ENCODE measurements at places on chromosomes 12 and 14. TPM values are rescaled to one million over a fixed set of nuclear protein-coding genes. Genes with fewer than 3 reads are reported as not detected.

The ARHGEF25 gene
- 1.7 TPM for total RNA-seq

The SYNDIG1L gene
- not detected for total RNA-seq

GRCh38 chr12:54294152-54294952, 6.5 kb downstream of the NFE2 start:
- H3K27me3 ChIP-seq, result peaks cover 21% of the 10 kb centered on the region
- H3K36me3 ChIP-seq, result no peaks in the 10 kb centered on the region
- H3K4me3 ChIP-seq, result no peak overlapping the region
- DNase-seq, result peak; percentile 91
- H3K27ac ChIP-seq, result no peak overlapping the region

- H3K27ac ChIP-seq, result no peak overlapping the region
- peak overlapping the region; percentile 44 for H3K4me3 ChIP-seq
- peaks cover 2% of the 10 kb centered on the region for H3K36me3 ChIP-seq
- DNase-seq, result no peak
- peaks cover 5% of the 10 kb centered on the region for H3K4me1 ChIP-seq
Observed at GRCh38 chr14:32934073-32934880, 4.4 kb upstream of the NPAS3 start.

The AICDA gene
- total RNA-seq, result not detected

DNA sequence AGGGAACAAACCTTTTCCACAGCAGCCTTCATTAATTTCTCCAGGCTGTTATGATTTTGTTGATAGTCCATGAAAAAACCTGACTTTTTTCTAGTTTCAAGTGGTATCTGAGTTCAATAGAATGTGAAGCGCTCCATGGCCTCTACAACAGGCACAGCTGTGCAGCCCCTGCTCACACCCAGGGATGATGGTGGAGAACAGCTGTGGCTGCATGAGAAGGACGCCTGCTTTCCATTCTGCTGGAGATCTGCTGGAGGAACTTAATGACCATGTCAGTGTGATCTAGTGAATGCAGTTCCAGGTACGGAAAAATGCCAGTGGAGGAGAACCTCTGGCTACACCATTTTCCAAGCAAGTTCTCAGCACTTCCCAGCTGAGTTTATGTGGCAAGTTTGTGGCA, 80.6 kb downstream of the PIWIL1 start:
- H3K27me3 ChIP-seq, result peaks cover 4% of the 10 kb centered on the region
- no peaks in the 10 kb centered on the region for H3K36me3 ChIP-seq
- no peak overlapping the region for H3K4me3 ChIP-seq
- no peak for DNase-seq
- H3K27ac ChIP-seq, result no peak overlapping the region
- no peaks in the 10 kb centered on the region for H3K4me1 ChIP-seq

The KSR2 gene
- total RNA-seq, result 0.02 TPM

- H3K27ac ChIP-seq, result no peak overlapping the region
- no peaks in the 10 kb centered on the region for H3K4me1 ChIP-seq
- H3K4me3 ChIP-seq, result no peak overlapping the region
- H3K27me3 ChIP-seq, result peaks cover 5% of the 10 kb centered on the region
- DNase-seq, result no peak
- H3K36me3 ChIP-seq, result no peaks in the 10 kb centered on the region
Observed at GRCh38 chr12:52918351-52918750, 13.5 kb upstream of the KRT8 start.

- H3K4me1 ChIP-seq, result peaks cover 20% of the 10 kb centered on the region
- H3K36me3 ChIP-seq, result no peaks in the 10 kb centered on the region
- H3K27ac ChIP-seq, result peak overlapping the region; percentile 39
- no peak overlapping the region for H3K4me3 ChIP-seq
- peaks cover 29% of the 10 kb centered on the region for H3K27me3 ChIP-seq
Observed at GRCh38 chr14:105193916-105194782, 13.0 kb upstream of the NUDT14 start.

GRCh38 chr14:20606190-20606901, 15.2 kb upstream of the RNASE12 start:
- no peaks in the 10 kb centered on the region for H3K27me3 ChIP-seq
- no peak overlapping the region for H3K4me3 ChIP-seq

The OR4E2 gene
- not detected for total RNA-seq

DNA sequence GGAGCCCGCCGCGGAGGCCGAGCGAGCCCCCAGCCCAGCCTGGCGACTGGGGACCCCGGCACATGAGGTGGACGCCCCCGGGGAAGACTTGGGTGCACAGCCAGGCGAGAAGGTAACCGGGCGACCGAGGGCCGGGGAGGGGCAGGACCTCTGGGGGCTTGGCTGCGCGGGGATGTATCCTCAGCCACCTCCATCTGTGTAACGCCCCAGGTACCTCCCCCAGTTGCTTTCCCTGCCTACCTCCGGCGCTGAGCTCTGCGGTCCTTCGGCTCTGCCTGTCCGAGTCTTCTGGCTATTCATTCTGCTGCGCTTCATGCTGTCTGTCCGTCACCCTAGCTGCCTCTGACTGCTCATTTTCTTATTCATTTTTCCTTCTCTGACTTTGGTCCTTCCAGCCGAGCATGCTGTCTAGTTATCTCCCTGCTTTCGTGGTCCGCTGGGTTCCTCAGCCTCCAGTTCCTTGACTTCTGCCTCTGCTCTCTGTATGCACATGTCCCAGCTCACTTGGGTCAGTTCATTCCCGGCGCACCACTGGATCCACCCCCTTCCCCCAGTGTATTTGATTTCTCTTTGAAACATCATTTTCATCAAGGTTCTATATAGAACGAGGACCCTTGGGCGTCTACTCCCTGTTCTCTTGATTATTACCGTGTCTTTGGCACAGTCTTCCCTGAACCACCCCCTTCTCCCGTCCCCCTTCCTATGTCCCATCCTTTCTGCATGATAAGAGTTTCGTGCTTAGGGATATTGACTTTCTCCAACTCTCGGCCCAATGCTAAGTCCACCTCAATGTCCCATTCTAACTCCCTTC, 612 bp downstream of the PHC1 start:
- no peaks in the 10 kb centered on the region for H3K36me3 ChIP-seq
- peaks cover 13% of the 10 kb centered on the region for H3K27me3 ChIP-seq
- H3K4me3 ChIP-seq, result no peak overlapping the region
- peak; percentile 90 for DNase-seq

The LRFN5 gene
- not detected for total RNA-seq

DNA sequence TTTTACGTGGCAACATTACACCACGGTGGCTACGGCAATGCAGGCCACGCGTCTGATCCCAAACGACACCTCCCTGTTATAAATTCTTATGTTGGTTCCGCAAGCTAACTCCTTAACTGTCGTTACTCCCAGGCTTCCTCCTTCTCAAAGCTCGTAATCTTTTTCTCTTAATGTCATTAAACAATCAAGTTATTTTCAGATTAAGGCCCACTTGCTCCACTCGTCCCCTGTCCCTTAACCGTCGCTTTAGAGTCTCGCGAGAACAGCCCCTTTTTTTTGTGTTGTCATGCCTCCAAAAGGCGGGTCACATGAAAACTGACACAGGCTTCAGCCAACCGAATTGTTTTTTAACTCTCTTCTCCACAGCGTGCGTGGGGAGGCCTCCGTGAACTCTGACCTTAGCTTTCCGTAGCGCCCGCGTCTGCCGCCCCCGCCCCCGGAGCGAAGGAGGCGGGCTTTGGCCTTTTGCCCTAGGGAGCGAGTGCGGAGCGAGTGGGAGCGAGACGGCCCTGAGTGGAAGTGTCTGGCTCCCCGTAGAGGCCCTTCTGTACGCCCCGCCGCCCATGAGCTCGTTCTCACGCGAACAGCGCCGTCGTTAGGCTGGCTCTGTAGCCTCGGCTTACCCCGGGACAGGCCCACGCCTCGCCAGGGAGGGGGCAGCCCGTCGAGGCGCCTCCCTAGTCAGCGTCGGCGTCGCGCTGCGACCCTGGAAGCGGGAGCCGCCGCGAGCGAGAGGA, at the start of gene CAND1:
Gene CAND1 (plus strand): TSS at position 463 of the 737 bp plus-strand sequence. CDS start 360 bp downstream, outside the sequence.
- H3K36me3 ChIP-seq, result peaks cover 9% of the 10 kb centered on the region
- H3K27ac ChIP-seq, result peak within 1 kb of the TSS; percentile 100
- peaks cover 30% of the 10 kb centered on the region for H3K4me1 ChIP-seq
- DNase-seq, result peak; percentile 99

The SPRING1 gene
- total RNA-seq, result 28.6 TPM

GRCh38 chr14:90406384-90406798, 9.6 kb downstream of the CALM1 start:
- peak overlapping the region; percentile 0 for H3K27ac ChIP-seq
- no peak for DNase-seq
- peaks cover 57% of the 10 kb centered on the region for H3K36me3 ChIP-seq
- no peaks in the 10 kb centered on the region for H3K27me3 ChIP-seq
- H3K4me3 ChIP-seq, result no peak overlapping the region

The SBNO1 gene
- total RNA-seq, result 56.1 TPM

GRCh38 chr12:113862590-113863454, 103.3 kb downstream of the RBM19 start:
- H3K4me1 ChIP-seq, result peaks cover 2% of the 10 kb centered on the region
- no peaks in the 10 kb centered on the region for H3K27me3 ChIP-seq
- H3K27ac ChIP-seq, result no peak overlapping the region
- DNase-seq, result no peak

DNA sequence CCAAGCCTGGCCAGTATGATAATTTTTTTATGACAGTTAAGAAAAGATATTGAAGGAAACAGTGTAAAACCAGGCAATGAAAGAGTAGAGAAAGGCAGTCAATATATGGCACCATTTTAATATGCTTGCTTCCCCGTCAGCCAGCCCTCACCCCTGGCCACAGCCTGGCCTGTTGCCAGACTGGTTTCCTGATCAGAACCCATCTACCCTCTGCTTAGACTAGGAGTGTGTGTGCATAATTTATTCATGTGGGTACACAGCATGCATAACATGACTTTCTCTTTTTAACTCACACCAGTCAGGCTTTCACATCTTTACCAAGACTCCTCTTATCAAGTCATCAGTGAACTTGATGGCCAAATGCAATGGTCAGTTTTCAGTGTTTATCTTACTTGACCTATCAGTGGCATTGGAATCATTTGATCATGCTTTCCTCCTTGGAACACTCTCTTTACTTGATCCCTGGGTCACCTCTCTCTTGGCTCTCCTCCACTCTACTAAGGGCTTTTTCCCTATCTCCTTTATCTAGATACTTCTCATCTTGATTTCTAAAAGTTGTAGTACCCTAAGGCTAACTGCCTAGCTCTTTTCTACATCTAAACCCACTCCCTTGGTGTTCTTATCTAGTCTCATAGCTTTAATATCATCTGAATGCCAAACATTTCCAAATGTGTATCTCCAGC, 10.0 kb upstream of the GPR19 start:
- H3K36me3 ChIP-seq, result peaks cover 1% of the 10 kb centered on the region
- peak; percentile 73 for DNase-seq
- H3K4me1 ChIP-seq, result peaks cover 24% of the 10 kb centered on the region

- peak overlapping the region; percentile 99 for H3K27ac ChIP-seq
- H3K36me3 ChIP-seq, result peaks cover 38% of the 10 kb centered on the region
- H3K27me3 ChIP-seq, result peaks cover 3% of the 10 kb centered on the region
- peak; percentile 87 for DNase-seq
- H3K4me1 ChIP-seq, result peaks cover 58% of the 10 kb centered on the region
- peak overlapping the region; percentile 90 for H3K4me3 ChIP-seq
Observed at GRCh38 chr12:103928682-103929045, 1.5 kb upstream of the HSP90B1 start.

GRCh38 chr12:9906873-9907272, 25.3 kb downstream of the CLEC2A start:
- peaks cover 19% of the 10 kb centered on the region for H3K4me1 ChIP-seq
- H3K27me3 ChIP-seq, result no peaks in the 10 kb centered on the region
- peak; percentile 80 for DNase-seq
- peak overlapping the region; percentile 47 for H3K4me3 ChIP-seq
- H3K36me3 ChIP-seq, result peaks cover 25% of the 10 kb centered on the region

- H3K36me3 ChIP-seq, result peaks cover 80% of the 10 kb centered on the region
- DNase-seq, result no peak
- H3K4me1 ChIP-seq, result peaks cover 83% of the 10 kb centered on the region
Observed at GRCh38 chr14:100088226-100088625, 23.0 kb downstream of the EVL start.

DNA sequence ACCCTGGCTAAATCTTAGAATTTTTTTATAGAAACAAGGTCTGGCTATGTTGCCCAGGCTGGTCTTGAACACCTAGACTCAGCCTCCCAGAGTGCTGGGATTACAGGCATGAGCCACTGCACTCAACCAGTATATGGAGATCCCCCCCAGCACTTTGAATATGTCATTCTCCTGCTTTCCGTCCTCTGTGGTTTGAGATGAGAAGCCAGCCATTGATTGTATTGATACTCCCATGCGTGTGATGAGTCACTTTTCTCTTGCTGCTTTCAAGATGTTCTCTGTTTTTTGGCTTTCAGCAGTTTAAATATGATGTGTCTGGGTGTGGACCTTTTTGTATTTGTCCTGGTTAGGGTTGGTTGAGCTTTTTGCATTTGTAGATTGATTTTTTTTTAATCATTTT, 75.2 kb upstream of the DNM1L start:
- peak overlapping the region; percentile 43 for H3K27ac ChIP-seq
- DNase-seq, result peak; percentile 87
- H3K27me3 ChIP-seq, result no peaks in the 10 kb centered on the region
- H3K4me1 ChIP-seq, result peaks cover 18% of the 10 kb centered on the region

The TMEM30B gene
- 0.47 TPM for total RNA-seq

- peaks cover 22% of the 10 kb centered on the region for H3K27me3 ChIP-seq
- H3K36me3 ChIP-seq, result no peaks in the 10 kb centered on the region
- H3K4me1 ChIP-seq, result no peaks in the 10 kb centered on the region
- DNase-seq, result no peak
- H3K4me3 ChIP-seq, result no peak overlapping the region
- H3K27ac ChIP-seq, result no peak overlapping the region
Observed at GRCh38 chr12:4960030-4960429, 50.3 kb downstream of the KCNA1 start.

The COX8C gene
- total RNA-seq, result not detected

DNA sequence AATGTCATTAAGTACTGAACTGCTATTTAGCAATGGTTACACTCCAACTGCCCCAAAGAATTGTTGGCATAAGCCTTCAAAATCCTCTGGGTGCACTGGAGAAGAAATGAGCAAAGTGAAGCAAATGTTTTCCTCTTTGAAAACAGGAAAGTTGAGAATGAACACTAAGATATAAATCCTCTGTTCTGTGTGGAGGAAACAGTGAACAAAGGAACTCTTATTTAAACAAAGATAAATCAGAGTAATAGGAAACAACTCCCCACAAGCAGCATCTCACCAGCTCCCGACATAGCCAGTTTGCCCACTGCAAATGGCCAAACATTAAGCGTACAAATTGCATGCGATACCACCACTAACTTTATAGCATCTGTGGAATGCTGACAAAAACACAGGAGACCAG, 54.0 kb downstream of the BCAT1 start:
- H3K4me1 ChIP-seq, result peaks cover 15% of the 10 kb centered on the region
- no peak for DNase-seq
- H3K27ac ChIP-seq, result no peak overlapping the region

The TAS2R46 gene
- 1.3 TPM for total RNA-seq

GRCh38 chr14:50615056-50615455, 53.0 kb downstream of the SAV1 start:
- no peak for DNase-seq
- H3K27me3 ChIP-seq, result peaks cover 17% of the 10 kb centered on the region
- no peaks in the 10 kb centered on the region for H3K4me1 ChIP-seq
- H3K4me3 ChIP-seq, result no peak overlapping the region
- no peaks in the 10 kb centered on the region for H3K36me3 ChIP-seq

GRCh38 chr14:64918216-64918615, 4.0 kb downstream of the CHURC1 start:
- H3K27me3 ChIP-seq, result no peaks in the 10 kb centered on the region
- H3K36me3 ChIP-seq, result peaks cover 38% of the 10 kb centered on the region
- H3K4me1 ChIP-seq, result peaks cover 44% of the 10 kb centered on the region
- H3K4me3 ChIP-seq, result no peak overlapping the region
- DNase-seq, result peak; percentile 40
- H3K27ac ChIP-seq, result no peak overlapping the region

The LMBR1L gene
- 39.9 TPM for total RNA-seq
